ENCODE measurements at places on chromosomes 2 and 18. TPM values are rescaled to one million over a fixed set of nuclear protein-coding genes. Genes with fewer than 3 reads are reported as not detected.

DNA sequence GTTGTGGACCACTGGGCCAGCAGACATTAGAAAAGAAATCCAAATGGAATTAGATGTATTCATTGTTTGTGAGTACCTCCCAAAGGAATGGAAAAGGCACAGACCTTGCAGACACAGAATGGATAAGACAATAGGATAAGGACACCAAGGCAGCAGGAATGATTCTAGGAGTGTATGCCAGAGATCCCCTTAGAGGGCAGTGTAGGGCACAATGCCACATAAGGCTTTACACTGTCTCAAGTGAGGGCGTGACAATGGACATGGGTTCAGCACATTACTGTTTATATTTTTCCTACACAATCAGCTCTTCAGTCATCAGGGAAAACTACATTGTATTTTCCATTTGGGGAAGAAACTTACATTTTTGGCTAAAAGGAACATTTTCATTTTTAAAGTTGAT is 250.9 kb downstream of the PTH2R start:
- DNase-seq = no peak

- DNase-seq = no peak
Observed at GRCh38 chr2:111135910-111136297, 15.2 kb downstream of the BCL2L11 start.

DNA sequence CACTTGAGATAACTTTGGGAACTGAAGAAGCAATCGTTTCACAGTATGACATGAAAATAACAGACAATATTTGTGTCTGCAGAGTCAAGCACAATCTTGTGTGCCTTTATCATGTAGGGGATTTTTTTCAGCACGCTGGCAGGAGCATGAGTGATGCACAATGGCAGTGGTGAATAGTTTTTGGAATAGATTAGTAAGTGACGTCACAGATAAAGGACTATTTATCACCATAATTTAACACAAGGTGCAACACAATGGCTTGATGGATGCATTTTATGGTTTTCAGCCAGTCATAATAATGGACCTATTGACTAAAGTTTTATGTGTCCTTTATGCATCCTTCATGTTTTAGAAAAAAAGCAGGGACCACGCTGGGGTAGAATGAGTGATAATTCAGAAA is 559.8 kb upstream of the FANCL start:
- no peak for DNase-seq

FOXI3 gene
- total RNA-seq = not detected

DNA sequence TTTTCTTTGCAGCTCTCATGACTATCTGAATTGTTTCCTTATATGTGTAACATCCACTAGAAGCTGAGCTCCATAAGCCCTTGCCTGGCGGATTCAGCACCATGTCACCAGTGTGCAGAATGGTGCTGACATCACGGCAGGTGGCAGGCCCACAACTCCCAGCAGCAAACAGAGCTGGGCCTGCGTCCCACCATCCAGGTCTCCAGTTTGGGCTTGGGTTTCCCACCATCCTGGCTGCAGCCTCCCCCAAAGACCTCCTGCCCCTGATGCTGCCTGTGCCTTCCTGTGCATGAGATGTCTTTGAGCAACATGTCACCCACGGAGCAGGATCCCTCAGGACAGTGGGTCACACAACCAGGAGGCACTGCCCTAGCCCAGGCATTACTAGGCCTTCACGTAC is 113.1 kb downstream of the TNS1 start:
- DNase-seq = no peak

IAH1 gene
- total RNA-seq = 36.7 TPM

DNA sequence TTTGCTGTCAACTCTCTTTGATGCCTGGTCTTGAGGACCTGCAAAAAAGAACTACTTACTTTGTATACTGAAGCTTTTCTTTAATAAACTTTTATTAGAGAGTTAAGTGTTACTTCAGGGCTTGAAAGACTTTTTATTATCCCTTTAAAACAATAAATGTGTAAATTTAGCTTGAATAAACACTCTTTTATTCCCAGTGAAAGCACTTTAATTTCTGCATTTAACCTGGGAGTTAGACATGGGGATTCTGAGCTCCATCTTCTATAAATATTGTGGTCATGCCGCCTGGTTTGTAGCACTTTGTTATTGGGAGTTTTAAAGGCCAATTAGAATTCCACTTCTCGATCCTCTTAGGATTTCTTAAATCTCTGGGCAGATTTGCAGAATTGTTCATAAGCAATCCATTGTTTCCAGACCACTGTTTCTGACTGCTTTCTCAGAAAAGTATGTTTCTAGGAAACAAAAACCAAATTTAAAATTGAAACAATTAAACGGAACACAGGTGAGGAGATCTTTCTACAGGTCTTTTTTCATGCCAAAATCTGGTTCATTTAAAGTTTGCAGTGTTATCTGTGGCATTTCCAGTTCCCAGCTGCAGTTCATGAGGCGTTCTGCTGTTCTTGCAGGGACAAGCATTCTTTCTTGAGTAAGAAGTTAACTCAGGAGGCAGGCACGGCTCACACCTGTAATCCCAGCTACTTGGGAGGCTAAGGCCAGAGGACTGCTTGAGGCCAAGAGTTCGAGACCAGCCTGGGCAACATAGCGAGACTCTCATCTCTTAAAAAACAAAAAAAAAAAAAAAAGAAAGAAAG is 18.1 kb upstream of the E2F6 start:
- no peak for DNase-seq

GRCh38 chr2:30265052-30266015 is 34.0 kb downstream of the LBH start:
- no peak for DNase-seq

DNA sequence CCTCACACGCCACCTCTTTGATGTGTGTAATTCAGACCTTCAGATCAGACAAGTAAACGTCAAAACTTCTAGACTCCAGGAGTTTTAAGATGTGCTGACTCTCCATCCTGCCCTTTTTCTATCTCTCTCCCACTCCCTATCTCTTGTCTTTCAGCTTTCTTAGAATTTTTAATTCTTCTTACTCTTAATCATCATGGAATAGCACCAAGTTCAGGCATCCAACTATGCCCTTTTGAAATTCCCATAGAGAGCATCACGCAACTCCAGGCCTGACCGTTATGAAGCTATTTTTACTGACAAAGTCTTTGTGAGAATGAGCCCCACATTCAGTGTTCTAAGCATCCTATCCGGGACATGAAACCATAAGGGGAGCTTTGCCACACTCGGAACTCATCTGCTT is 62.6 kb downstream of the CTAGE1 start:
- no peak for DNase-seq

- DNase-seq = no peak
Observed at GRCh38 chr2:33782395-33783230, 183.5 kb upstream of the FAM98A start.

NRP2 gene
- total RNA-seq = 80.8 TPM

GRCh38 chr2:71157124-71157793 is 26.8 kb downstream of the MPHOSPH10 start:
- DNase-seq = no peak

RRM2 gene
- total RNA-seq = 1.5 TPM

EFR3B gene
- 1.7 TPM for total RNA-seq

SETBP1 gene
- total RNA-seq = 76.9 TPM

DNA sequence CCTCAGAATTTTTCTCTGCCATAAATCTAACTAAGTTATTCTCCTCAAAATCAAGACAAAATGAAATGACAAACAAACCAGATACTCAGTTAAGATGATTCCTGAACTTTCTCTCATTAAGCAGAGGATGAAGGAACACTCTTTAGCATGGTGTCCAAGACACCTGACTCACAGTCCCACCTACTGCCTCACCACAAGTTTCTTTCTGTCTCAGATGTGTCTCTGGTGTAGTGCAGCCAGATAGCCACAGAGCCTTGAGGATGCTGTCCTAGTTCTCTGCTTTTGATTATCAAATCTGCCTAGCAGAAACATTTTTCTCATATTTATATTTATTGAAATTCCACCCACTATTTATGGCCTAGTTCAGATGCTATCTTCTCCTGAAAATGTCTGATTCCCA is 103.6 kb upstream of the TMEM200C start:
- DNase-seq = no peak

DNA sequence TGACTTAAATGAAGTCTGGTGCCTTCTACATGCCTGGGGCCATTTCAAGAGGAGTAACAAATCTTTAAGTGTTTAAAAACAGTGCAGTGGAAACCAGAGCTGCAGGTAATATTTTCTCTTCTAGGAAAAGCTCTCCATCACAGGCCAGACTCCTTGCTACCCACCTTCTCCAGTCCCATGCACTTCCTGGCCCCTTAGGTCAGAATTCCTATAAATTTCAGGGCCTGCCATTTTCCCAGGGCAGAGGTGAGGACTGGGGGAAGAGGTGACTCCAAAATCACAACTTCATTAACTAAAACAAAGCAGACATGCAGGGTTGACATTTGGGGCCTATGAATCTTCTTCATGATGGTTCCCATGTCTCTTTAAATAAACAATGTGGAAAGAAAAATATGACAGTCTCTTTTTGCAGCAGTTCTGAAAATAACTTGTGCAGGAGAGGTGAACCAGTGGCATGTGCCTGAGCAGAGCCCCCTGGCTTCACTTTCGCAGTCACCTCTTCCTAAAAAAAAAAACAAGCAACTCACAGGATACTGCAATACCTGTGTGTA is 63.7 kb upstream of the TANC1 start:
- DNase-seq = no peak

DNA sequence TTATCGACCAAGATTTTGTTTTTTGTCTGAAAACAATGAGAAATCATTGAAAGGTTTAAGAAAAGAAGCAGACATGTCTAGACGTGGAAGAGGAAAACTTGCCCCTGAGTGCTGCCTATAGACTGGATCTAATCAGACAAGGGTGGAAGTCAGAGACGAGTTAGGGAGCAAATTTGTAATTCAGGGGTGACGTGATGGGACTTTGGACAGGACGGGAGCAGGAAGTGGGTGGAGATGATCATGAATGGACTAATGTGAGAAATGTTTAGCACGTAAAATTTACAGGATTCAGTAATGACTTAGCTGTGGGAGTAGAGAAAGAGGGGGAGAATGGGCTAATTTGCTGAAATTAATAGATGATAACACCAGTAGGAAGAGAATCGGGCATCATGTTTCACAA is 117.0 kb upstream of the EPHA4 start:
- DNase-seq = no peak

DNA sequence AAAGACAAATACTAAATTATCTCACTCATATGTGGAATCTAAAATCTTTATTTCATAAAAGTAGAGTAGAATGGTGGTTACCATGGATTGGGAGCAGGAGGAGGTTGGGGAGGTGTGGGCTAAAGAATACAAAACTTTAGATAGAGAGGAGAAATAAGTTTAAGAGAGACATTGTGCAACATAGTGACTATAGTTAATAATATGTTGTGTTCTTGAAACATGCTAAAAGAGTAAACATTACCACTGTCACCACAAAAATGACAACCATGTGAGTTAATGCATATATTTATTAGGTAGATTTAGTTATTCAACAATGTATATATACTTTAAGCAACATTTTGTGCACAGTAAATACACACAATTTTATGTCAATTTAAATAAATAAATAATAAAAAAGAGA is 128.5 kb upstream of the COL3A1 start:
- DNase-seq = no peak

DNA sequence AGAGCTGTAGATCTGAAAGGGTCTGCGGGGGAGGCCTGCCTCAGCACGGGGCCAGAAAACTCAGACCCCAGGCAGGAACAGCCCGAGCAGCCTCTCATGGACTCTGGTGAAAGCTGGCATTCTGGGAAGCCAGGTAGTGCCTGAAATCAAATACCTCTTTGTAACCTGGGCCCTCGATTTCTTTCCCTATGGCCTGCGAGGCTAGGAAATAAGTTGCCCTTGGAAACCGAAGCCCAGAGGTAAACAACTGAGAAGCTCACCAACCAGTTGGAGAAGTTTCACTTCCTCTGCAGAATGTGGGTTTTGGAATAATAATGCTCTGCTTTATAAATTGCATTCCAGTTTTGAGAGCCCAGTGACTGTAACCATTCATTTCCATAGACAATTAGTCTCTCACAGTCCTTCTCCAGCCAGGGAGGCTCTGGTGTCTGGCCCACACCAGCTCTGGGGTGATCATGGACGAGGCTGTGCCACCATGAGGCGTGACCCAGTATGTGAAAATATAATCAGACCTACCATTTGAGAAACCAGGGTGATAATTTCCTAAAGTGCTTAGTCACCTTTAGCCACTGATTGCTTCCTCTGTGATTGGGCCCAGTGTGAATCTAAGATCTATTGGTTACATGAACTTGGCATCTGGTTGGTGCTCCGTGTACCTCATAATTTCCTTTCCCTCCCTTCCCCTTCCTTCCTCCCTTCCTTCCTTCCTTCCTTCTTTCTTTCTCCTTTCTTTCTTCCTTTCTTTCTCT is 133.1 kb upstream of the PELI1 start:
- no peak for DNase-seq

Data from posterior vena cava (tissue), 2 donors.